ENCODE measurements at places on chromosomes 2 and 18. TPM values are rescaled to one million over a fixed set of nuclear protein-coding genes. Genes with fewer than 3 reads are reported as not detected.
A peak's percentile ranks its signal among the peaks of the same experiment; 100 is the strongest.

- ATAC-seq, result no peak
Observed at GRCh38 chr2:165113414-165113813, 90.4 kb downstream of the SCN3A start.

- no peak for ATAC-seq
Observed at GRCh38 chr2:182705761-182706160, 10.3 kb upstream of the DNAJC10 start.

DNA sequence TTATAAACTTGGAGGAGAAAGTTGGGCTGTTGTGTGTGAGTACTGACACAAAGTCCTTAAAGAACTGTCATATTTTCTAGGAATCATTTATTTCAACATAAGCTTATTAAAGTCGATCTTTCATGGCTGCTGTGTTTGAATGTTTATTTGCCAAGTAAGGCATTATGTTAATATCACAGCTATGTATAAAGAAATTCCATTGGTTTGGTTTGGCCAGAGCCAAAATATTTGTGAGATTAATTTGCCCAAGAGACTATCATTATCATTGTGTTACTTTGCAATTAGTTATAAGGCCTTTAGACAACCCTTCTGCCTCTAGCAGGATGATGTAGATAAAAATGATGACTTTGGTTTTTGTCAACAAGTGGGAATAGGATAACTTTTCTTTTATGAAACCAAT lies 240.6 kb upstream of the NT5C1B start:
- no peak for ATAC-seq

- ATAC-seq, result no peak
Observed at GRCh38 chr2:45774688-45775244, 123.3 kb downstream of the PRKCE start.

DNA sequence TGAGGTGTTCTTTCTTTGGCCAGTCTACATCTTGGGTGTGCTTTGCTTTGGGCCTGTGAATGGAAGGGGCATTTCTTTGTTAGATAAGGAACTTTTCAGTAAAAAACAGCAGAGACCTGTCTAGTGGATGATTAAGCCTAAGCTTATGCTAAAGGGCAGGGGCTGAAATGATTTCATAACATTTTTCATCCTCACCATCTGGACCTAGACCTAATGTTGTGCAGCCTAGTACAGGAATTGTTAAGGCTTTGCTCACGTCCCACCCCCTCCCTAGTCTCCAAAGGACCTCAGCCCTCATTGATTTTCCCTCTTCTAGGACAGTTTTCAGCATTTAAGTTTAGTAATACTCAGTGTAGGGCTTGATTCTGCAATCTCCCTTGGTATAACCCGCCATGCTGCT lies 111.8 kb downstream of the PRKCE start:
- ATAC-seq, result no peak

DNA sequence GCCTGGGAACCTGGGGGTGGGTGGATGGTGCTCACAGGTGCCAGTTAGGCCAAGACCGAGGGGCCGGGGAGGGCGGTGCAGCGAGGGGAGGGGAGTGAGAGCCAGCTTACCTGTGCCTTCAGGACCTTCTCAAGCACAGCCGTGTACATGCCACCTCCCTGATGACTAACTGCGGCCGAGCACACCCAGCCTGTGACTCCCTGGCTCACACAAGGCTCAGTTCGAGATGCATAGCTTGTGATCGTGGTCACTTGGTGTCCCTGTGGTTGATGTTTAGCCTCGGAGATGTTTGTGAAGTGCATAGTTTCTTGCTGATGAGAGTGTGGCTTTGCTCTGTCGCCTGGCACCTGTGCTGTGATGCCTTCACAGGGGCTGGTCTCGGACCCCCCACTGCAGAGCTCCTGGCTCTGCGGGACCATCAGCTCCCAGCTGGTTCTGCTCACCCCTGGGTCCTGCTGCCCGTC lies 84.5 kb upstream of the ODC1 start:
- no peak for ATAC-seq

NPAS2 gene
- total RNA-seq, result 11.4 TPM

CYRIA gene
- 0.06 TPM for total RNA-seq

DNA sequence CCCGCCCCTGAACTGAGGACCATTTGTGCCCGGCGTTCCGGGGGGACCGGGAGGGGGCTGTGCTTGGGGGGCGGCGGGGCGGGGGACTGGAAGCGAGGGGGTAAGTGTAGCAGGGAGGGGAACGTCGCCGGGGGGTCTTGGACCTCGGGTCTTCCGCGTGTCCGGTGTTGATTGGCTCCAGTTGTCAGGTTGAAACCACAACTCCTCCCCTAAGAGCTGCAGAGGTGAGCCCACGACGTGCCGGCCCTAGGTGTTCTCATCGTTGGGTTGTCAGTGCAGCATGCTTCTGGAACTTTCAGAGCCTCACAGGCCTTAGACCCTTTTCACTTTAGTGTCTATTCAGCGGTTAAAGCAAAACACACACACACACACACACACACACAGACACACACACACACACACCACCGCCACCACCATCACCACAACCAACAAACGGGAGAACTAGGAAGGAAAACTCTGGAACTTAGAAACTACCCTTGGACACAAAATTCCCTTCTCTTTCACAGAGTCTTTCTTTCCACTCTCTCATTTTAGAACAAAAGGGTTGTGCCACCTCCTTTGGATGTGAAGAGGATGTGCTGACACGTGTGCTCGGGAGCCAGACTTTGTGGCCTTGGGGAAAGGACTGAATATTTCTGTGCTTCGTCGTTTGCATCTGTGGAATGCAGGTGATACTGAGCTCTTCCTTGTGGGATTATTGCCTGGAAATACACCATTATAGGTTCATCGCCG lies 6.7 kb upstream of the DLX2 start:
- ATAC-seq, result no peak

GRCh38 chr18:79960921-79961526 lies 3.4 kb upstream of the HSBP1L1 start:
- ATAC-seq, result no peak

- peak; percentile 68 for ATAC-seq
Observed at GRCh38 chr2:230430957-230431910, 15.2 kb downstream of the SP100 start.

GYPC gene
- total RNA-seq, result 123 TPM

REEP1 gene
- 0.26 TPM for total RNA-seq

DNA sequence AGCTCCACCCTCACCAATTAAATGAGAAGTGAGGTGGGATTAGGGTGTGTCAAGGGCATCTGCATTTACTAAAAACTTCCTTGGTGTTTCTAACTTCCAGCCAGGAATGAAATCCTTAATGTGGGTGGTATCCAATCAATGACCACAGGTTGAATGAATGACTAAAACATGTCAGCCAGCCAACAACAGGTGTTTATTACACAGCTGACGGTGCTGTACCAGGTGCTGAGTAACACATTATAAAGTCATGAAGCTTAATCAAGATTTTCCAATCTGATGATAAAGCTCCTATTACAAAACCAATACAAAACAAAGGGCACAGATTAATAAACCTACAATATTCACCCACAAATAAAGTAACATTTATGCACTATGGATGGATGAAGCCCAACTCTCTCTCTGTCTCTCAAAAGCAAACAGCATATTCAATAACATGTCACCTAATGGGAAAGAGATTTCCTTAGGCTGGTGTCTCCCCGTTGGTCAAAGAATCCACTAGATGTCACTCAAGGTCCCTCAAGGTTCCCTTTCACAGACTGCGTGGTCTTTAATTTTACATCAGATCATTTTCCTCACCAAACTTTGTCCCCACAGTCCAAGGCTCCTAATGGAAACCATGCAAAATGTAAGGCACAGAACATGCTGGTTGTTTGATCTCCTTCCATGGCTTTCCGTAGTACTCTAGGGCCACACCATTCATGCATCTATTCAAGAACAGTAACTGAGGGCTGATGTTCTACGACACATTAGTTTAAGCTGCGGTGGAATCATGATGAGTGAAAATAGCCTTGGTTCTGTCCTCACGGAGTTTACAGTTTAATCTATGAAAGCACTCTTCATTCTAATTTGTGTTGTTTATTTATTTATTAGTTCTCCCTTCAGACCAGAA lies 6.4 kb upstream of the PTPN4 start:
- peak; percentile 29 for ATAC-seq

GRCh38 chr2:169462896-169463695 lies 16.2 kb upstream of the BBS5 start:
- ATAC-seq, result no peak

FOXD4L1 gene
- 0.11 TPM for total RNA-seq

- ATAC-seq, result no peak
Observed at GRCh38 chr18:62324181-62324828, 805 bp upstream of the TNFRSF11A start.

DNA sequence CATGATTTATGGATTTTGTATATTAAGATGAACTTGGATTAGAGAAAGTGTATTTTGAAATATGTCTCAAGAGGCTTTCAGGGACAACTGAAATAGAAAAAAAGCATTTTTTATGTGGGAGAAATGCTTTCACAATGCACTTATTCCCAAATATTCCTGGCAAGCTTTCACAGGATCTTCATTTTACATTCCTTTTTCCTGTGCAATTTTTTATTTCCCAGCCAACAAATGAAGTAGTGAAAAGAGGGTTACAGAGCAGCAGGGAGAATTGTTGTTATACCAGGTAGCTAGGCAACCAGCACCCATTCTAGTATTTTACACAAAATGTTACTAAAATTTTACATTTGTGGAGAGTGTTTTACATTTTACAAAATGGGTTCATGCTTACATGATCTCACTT lies 167.0 kb upstream of the RPRM start:
- ATAC-seq, result no peak

ANKRD36B gene
- 53.0 TPM for total RNA-seq

DNA sequence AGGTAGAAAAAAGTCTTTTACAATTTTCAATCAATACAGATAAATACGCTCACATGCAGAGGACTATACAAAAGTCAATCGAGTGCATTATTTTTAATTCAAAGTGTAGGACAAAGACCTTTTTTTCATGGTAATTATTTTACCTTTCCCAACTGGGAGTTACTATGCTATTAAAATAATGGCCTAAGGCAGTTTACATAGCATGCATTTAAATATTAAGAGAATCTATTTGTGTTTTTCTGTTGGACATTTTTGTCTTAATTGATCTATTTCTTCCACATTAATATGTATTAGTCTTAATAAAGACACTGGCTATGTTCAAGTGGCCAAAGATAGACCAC lies 130.2 kb upstream of the MAP3K20 start:
- no peak for ATAC-seq

NDC80 gene
- 64.4 TPM for total RNA-seq

DNA sequence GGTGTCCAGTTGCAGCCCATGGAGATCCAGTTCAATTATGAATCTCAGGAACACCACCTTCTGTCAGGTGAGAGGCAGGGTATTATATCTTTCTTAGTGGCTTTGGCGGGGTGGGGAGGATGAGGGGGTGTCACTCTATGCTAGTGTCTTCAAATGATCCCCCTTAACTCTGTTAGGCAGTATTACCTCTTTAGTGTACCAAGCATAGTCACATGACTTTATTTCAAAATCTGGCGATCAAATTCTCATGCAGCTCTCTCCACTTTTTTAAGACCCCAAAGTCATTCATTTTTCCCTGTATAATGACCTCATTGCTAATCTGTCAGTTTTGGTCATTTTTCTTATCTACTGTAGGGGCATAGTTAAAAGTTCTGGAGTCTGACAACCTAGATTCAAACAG lies 1.1 kb upstream of the ZSCAN30 start:
- no peak for ATAC-seq

- no peak for ATAC-seq
Observed at GRCh38 chr18:10378688-10379420, 75.6 kb upstream of the APCDD1 start.

MYL1 gene
- total RNA-seq, result not detected

- peak; percentile 86 for ATAC-seq
Observed at GRCh38 chr2:197268786-197269584, 41.6 kb downstream of the ANKRD44 start.

- no peak for ATAC-seq
Observed at GRCh38 chr2:23609254-23609653, 224.3 kb downstream of the KLHL29 start.

TTC31 gene
- total RNA-seq, result 32.4 TPM

DNA sequence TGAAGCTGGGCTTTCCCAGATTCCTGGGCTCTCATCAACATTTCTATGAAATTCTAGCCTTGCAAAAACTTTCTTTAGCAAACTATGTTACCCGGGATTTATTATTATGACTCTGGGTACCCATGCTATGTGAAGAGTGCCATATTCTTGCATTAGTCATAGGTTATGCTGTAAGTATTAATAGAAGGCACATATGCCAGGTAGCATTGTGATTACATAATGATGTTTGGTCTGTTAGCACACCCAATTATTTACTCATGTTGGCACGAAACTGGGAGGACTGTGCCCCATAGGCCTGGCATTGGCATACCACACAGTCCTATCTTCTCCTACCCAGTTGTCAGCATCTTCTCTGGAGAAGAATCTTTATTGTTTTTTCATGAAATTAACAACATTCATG lies 171.0 kb downstream of the SLC4A3 start:
- no peak for ATAC-seq

DNA sequence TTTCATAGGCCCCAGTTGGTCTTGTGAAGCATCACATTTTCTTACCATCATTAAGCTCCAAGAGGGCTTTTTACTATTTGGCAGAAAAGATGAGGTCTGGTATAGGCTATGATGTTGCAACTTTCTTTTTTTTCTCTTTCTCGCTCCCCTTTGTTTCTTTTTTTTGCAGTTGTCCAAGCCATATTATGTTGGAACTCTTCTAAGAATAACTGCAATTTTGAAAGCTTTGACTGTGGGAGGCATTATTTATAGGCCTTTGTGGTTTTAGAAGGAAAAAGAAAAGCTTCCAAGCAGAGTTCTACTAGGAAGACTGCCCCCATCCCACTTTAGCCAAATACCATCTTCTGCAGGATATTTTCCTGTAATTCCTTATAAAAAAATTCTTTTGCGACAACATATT lies 571.6 kb downstream of the ARHGAP15 start:
- no peak for ATAC-seq

TGFA gene
- total RNA-seq, result 0.69 TPM

DNA sequence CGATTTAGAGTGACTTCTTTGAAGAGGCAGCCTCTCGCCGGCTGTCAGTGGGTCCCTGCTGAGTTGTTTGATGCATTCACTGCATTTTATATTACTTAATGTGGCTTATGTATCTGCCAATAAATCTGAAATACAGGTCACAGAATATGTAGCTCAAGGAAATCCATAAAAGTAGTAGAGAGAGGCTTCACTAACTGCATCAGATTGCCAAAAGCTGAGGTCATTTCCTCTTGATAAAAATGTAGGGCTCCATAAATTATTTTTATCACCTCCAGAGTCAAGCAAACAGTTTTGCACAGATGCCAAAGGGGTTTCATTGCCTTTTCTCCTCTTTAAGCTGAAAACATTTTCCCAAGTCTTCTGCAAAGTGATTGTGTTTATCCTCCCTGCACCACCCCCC lies 36.5 kb upstream of the CCDC93 start:
- no peak for ATAC-seq

GRCh38 chr2:9095690-9096089 lies 92.2 kb upstream of the MBOAT2 start:
- no peak for ATAC-seq

- ATAC-seq, result no peak
Observed at GRCh38 chr2:37919631-37920032, 5.5 kb upstream of the RMDN2 start.

- ATAC-seq, result no peak
Observed at GRCh38 chr2:123513351-123513750, 511.7 kb upstream of the CNTNAP5 start.

GRCh38 chr18:10530852-10531251 lies 5.0 kb downstream of the NAPG start:
- ATAC-seq, result peak; percentile 79

GRCh38 chr2:2868085-2868484 lies 509.5 kb downstream of the EIPR1 start:
- ATAC-seq, result no peak

- ATAC-seq, result no peak
Observed at GRCh38 chr2:132253496-132254305, 91.9 kb upstream of the ANKRD30BL start.

GRCh38 chr18:8162802-8163201 lies 446.4 kb upstream of the RAB12 start:
- ATAC-seq, result no peak

GRCh38 chr18:78679031-78679430 lies 300.6 kb upstream of the SALL3 start:
- ATAC-seq, result no peak

Measured in activated T-helper 17 cell treated with anti-CD3 and anti-CD28 coated beads, Interleukin-2, amount 50 U/mL, for 72 hours (primary cell).